Cortex of kidney (tissue), 1 donor: ENCODE measurements at places on chromosomes 6 and 20.

GRCh38 chr6:46044881-46045617, 29.4 kb upstream of the CLIC5 start:
- no peak for DNase-seq

- no peak for DNase-seq
These were observed 11.7 kb downstream of the SNTA1 start for GRCh38 chr20:33431797-33432381.

DNA sequence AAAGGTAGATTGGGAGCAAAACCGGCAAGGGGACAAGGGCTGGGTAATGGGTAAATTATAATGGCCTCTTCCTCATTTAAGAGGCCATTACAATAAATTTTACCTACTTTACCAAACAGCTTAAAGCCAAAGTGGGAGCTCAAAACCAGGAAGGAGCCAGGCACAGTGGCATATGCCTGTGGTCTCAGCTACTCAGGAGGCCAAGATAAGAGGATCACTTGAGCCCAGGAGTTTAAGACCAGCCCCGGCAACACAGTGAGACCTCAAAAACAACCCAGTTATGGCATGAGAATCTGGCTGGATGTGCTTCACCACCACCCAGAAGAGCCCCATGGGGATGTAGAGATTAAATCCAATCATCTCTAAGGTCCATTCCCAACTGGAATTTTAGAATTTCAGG, 52.9 kb upstream of the TAF8 start:
- no peak for DNase-seq

DNA sequence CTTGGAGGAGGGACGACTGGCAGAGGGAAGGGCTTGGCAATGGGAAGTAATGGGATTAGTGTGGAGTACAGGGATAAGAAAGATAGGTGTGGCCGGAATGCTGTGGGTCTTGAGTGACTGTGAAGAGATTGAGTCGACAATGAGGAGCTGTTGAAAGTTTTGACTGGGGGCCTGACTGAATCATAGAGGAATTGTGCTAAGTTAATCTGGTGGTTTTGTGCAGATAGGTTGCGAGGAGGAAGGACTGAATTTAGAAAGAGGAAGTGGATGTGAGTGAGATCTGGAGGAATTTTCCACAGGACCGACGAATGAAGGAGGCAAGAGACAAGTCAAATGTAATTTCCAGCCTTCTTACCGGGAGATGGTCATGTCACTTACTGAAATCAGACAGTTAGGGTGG, 143.9 kb upstream of the RALGAPA2 start:
- DNase-seq = no peak
